SK-N-SH treated with all-trans-retinoic acid at 6 μM for 48 hours (cell line): ENCODE measurements at places on chromosomes 4 and X.

DNA sequence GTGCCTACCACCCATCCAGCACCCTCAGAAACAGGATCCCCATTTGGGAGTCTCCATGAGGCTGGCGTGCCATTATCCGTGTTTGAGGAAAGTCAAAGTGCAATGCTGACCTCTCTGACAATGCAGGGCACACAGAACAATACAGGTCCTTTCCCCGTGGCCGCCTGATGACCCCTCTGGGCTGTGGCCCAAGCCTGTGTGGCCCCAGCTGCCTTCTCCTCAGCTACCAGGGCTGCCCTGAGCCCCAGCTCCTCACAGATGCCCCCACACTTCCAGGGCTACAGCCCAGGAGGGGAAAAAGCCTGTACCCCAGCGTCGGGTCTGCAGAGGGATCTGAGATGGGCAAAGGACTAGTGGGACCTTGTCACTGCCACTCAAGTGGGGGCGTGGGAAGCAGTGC is 15.5 kb downstream of the ZFYVE28 start:
- ATAC-seq = no peak

- no peak for ATAC-seq
Measured at GRCh38 chr4:57607566-57608180, 497.5 kb upstream of the IGFBP7 start.

GRCh38 chr4:124874172-124874450 is 161.6 kb upstream of the ANKRD50 start:
- no peak for ATAC-seq

DNA sequence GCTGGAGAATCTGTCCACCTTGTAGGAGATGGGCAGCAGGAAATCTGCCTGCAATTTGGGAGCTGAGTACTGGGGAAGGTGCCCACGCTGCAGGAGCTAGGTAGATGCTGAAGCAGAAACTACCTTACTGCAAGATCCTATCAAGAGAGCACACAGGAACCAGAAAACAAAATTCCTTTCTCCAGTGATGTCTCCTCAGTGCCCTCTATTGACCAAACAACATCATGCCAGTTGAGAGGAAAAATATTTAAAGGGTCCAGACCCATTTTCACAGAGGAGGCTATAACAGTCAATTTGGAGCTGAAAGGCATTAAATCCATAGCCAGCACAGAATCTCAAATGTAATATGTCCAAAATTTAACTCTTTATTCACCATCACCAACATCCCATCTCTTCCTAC is 406.8 kb downstream of the SLITRK2 start:
- ATAC-seq = no peak

DNA sequence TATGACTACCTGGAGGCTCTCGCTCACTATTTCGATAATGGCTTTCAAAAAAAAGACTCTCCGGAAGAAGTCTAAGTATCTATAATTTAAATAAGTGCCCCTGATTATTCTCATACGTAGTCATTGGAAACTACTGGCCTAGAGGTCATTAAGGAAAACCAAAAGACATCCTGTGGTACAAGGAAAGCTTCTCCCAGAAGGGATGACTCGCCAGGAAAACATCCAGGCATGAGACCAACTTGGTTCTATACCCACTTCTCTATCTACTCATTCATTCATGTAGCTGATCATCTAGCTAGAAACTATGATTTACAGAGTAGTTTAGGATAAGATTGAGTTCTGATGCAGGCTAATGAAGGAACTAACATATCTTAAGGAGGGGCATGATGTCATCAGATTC is 37.7 kb downstream of the SOX3 start:
- ATAC-seq = no peak

- peak; percentile 86 for ATAC-seq
Measured at GRCh38 chrX:65528705-65529340, 5.8 kb downstream of the LAS1L start.

DNA sequence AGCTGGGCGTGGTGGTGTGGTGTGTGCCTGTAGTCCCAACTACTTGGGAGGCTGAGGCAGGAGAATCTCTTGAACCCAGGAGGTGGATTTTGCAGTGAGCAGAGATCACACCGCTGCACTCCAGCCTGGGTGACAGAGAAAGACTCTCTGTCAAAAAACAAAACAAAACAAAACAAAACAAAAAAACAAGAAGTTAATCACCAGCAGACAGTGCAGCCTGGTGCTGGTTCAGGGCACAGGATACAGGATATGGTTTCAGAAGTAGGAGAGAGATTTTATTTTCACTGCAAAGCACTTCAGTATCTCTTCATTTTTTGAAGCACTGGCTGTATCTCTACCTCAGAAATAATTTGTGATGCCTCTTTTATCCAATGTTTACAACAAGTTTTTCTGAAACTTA is 1222.9 kb upstream of the PRKX start:
- no peak for ATAC-seq

DNA sequence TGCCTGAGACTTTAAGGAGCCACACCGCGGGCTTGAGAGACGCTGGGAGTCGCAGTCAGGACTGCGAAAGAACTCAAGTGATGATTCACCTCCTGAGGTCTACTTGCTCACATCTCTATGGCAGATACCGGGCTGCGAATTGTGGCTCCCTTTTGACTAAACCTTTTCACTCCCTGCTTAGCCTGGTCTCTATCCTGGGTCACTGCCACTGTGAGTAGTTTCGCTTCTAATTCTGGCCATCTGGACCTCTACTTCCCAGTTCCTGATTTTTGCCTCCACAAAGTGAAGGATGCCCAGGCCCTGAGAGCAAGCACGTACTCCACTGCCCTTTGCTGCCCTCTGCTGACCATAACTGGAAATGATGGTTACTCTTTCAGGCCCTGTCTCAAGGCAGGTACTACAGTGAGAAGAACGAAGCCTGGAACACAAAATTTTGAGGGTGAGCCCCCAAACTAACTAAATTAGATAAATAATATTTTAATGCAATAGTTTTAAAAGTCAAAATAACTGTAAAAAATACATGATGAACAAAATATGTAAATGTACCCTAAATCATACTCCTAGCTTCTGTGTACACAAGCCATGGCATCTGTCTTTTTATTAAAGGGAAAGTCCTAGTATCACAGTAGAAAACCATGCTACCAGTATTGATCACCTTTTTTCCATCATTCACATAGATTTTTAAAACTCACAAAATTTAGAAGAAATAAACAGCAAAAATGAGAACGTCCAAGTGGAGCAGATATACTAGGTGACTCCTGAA is 16.7 kb downstream of the MAD2L1 start:
- peak; percentile 100 for ATAC-seq

- ATAC-seq = no peak
Measured at GRCh38 chr4:145827885-145828284, 110.7 kb downstream of the ZNF827 start.

DNA sequence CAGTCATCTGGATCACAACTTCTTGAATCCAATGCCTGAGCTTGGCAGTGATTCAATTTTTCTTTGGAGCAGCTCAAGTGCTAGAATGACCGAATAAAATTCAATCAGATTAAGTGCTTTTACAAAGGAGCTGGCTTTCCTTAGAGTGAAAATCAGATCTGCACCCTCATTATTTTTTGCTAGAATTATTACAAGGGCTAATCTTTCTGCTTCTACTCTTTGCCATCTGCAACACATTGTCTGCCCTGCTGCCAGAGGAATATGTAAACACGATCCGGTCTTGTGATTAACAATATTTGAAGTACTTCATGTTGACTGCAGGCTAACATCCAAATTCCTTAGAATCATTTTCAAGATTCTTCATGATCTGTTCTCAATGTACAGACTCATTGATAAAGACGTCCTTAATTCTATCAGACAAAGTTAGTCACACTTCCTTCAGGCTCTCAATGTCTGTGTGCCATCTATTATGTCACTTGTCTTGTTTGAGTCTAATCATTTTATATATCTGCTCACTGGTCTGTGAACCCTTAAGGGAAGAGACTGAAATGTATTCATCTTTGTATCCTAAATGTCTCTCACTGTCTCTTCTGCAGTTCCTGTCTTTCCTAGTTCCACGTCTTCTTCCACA is 531.2 kb downstream of the GALNTL6 start:
- ATAC-seq = no peak

- ATAC-seq = no peak
Measured at GRCh38 chrX:138908577-138908976, 197.1 kb upstream of the FGF13 start.

DNA sequence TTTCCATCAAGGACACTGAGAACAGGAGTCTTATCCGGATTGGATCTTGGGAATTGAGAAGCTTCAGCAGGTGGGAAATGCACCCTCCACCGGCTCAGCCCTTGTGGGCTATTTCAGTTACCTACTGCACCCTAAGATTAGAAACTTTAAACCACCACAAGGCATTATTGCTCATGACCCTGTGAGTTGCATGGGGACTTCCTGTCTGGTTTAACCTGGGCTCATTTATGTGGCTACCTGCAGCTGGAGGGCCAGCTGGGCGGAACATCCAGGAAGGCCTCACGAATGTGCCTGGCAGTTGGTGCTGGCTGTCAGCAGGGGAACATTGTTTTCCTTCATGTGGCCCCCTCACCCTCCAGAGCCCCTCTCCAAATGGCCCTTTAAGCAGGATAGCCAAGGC is 164.1 kb downstream of the DEFB131A start:
- ATAC-seq = no peak

DNA sequence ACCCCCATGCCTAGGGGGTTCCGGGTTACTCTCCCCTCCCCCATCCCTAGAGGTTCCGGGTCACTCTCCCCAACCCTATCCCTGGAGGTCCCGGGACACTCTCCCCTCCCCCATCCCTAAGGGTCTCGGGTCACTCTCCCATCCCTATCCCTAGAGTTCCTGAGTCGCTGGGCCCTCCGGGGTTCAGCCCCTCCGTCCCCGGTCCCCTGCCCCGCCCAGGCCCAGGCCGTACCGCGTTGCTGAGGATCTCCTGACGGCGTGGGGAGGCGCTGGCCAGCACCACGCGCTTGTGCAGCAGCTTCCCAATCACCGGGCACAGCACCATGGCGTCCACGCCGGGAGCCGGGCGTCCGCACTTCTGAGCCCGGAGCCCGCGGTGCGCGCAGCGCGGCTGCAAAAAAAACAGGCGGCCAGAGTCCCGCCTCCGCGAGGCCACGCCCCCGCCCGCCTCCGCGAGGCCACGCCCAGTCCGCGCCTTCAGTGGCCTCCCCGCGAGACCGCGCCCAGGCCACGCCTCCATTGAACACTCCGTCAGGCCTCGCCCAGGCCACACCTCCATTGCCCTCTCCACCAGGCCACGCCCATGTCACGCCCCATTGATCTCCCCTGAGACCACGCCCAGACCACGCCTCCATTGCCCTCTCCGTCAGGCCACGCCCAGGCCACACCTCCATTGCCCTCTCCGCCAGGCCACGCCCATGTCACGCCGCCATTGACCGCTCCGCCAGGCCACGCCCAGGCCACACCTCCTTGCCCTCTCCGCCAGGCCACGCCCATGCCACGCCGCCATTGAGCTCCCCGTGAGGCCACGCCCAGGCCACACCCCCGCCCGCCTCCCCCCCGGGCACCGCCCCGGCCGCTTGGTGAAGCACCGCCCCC is at the start of gene ASMTL:
Gene ASMTL, minus strand, starts transcription at position 394 of the 879 bp plus-strand sequence. Its CDS starts 69 bp downstream, at position 325.
- ATAC-seq = peak; percentile 86

- ATAC-seq = no peak
Measured at GRCh38 chrX:118594697-118595420, 99.2 kb downstream of the DOCK11 start.

- no peak for ATAC-seq
Measured at GRCh38 chr4:44025376-44026020, 423.1 kb downstream of the KCTD8 start.

- no peak for ATAC-seq
Measured at GRCh38 chr4:971666-972500, 1.5 kb downstream of the DGKQ start.

- peak; percentile 52; the same call in 1 of the 3 replicates for ATAC-seq
Measured at GRCh38 chrX:103405009-103405333, 28.6 kb downstream of the BEX3 start.

DNA sequence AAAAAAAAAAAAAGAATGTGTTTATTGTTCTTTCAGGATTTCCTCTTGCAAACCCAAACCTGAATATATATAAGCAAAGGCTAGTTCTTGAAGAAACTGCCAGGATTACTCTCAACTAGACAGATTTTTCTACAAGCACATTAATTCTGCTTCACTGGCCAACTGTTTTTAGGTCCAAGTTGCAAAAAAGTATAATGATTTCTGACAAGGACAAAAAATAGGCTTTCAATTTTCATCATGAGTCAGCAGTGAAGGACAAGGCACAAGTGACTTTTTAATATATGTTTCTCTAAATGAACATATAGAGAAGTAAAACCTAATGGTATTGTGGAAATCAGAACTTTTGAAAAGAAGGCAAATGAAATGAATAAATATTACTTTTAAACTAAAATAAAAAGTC is 73.7 kb downstream of the ELOVL6 start:
- no peak for ATAC-seq

GRCh38 chr4:54091637-54092404 is 8.1 kb upstream of the GSX2 start:
- peak; percentile 94 for ATAC-seq

- peak; percentile 32 for ATAC-seq
Measured at GRCh38 chr4:138898282-138898681, 117.3 kb upstream of the NOCT start.

DNA sequence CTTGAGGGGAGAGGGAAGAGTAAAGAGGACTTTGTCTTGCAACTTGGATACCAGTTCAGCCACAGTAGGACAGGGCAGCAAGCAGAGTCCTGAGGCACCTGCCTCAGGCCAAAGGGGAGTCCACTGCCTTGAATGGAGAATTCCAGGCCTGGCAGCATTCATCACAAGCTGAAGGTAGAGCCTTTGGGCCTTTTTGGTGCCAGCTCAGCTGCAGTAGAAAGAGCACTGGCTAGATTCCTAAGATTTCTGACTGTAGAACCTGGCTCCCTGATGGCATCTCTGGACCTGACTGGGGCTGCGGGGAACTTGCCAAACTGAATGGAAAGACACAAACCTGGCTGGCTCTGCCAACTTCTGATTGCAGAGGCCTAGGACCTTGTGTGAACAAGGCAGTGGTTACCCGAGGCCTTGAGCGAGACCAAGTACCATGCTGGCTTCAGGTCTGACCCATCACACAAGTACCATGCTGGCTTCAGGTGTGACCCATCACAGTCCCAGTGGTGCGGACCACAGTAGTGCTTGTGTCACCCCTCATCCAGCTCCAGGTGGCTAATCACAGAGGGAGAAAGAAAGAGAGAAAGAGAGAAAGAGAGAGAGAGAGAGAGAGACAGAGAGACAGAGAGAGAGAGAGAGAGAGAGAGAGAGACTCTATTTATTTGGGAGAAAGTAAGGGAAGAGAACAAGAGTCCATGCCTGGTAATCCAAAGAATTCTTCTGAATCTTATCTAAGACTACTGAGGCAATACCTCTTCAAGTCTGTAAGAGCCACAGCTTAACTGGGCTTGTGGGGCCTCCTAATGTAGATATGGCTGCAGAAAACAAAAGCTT is 137.6 kb upstream of the SPIN4 start:
- ATAC-seq = no peak

- no peak for ATAC-seq
Measured at GRCh38 chr4:47203593-47203992, 172.2 kb downstream of the GABRB1 start.
